ENCODE measurements at places on chromosomes 2 and 18.
A peak's percentile ranks its signal among the peaks of the same experiment; 100 is the strongest.

GRCh38 chr2:179692043-179692442, 169.4 kb downstream of the ZNF385B start:
- DNase-seq: no peak

- DNase-seq: no peak
Measured at GRCh38 chr2:110973262-110973661, 147.5 kb upstream of the BCL2L11 start.

- no peak for DNase-seq
Measured at GRCh38 chr2:83191316-83191715, 1267.8 kb downstream of the SUCLG1 start.

GRCh38 chr2:9071032-9071431, 67.5 kb upstream of the MBOAT2 start:
- DNase-seq: no peak

GRCh38 chr2:45014016-45014702, 4.9 kb upstream of the SIX2 start:
- DNase-seq: no peak

- DNase-seq: no peak
Measured at GRCh38 chr2:53036196-53036595, 731.4 kb upstream of the CHAC2 start.

DNA sequence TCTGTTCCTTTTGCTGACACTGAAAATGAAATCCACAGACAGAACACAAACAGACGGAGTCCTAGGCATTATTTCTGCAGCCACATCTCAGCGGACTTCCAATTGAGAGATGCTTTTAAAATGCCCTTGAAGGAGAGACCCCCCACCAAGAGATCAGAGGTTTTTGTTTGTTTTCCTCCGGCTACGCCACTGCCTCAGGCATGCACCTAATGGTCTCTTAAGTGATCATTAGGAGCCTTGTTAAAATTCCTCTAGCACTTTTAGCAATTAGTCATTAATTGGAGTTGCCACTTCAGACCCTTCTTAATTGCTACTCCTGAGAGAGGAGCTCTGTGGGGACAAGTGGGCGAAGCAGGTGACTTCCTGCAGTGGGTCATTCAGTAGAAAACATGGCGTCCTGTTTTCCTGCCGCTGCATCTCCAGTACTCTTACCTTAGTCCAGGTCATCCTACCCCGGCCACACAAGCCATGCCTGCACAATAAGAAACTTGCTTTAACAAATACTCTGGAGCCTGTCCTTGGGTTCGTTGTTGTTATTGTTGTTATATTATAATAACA, 257.7 kb upstream of the CHAC2 start:
- peak; percentile 72 for DNase-seq

Measured in NCI-H187 treated with DMSO at 0.1 percent for 48 hours (cell line).